Activated T-helper 9 cell treated with anti-CD3 and anti-CD28 coated beads, Interleukin-2, amount 50 U/mL, for 16 hours (primary cell): ENCODE measurements at places on chromosomes 2 and 18.

DNA sequence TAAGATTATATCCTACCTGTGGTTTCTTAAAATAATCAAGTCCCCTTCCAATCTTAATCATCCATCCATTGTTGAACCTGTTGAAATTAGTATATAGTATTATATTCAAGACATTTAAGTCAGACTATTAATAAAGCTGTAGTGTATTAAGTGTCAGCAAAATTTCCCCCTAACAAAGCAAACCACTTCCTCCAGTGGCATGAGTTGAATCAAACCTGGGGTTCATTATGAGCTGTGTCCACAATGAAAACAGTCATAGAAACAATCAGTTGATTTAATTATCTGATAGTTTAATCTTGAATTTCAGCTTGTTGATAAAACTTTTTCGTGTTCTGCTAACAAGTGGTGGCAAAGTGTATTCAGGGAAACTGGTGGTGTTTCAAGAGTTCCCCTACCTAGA is 11.3 kb downstream of the MITD1 start:
- DNase-seq, result no peak

GRCh38 chr2:233901884-233902283 is 15.3 kb upstream of the TRPM8 start:
- no peak for DNase-seq

- no peak for DNase-seq
Observed at GRCh38 chr2:99833586-99834201, 308.7 kb downstream of the AFF3 start.

GRCh38 chr2:96262306-96262705 is 3.5 kb downstream of the TMEM127 start:
- DNase-seq, result no peak

DNA sequence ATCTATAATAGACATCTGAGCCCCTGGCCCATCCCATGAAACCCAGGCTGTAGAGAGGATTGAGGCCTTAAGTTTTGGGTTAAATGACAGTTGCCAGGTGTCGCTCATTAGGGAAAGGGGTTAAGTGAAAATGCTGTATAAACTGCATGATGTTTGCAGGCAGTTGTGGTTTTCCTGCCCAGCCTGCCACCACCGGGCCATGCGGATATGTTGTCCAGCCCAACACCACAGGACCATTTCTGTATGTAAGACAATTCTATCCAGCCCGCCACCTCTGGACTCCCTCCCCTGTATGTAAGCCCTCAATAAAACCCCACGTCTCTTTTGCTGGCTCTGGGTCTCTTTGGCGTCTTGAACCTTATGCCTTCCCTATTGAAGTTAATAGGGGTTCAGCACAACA is 110.7 kb downstream of the XRCC5 start:
- DNase-seq, result no peak

DNA sequence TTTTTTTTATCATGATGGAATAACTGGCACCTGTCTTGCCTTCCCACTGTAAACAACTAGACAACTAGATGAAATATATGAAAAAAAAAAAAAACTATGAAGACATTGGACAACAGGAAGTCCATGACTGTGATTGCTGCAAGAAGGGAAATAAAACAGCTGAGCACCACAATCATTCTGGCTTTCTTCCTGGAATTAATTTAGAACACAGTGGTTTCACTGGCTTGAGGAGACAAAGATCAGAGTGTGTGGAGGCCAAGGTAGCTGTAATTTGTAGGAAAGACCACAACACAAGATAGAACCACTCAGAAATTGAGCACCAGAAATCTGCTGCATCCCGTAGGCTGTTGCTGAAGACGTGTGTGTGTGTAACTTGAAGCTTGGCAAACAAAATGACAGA is 121.1 kb upstream of the PID1 start:
- DNase-seq, result no peak

GRCh38 chr2:96175951-96176350 is 30.7 kb upstream of the DUSP2 start:
- DNase-seq, result no peak

DNA sequence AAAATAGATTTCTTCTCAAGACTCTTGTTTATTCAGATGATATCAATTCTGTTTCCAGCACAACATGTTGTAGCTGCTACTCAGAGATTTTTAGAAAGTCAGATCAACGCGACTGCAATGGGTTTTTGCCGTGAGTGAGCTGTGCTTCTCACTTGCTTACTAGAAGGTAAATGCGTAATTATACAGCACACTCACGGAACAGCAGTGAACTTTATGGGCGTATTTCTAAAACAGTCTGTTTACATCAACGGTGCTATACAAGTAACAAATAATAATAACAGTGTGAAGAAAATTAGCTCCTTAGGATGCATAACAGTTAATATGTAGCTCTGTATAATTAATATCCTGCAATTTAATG is 533.6 kb downstream of the RNF144A start:
- DNase-seq, result no peak

DNA sequence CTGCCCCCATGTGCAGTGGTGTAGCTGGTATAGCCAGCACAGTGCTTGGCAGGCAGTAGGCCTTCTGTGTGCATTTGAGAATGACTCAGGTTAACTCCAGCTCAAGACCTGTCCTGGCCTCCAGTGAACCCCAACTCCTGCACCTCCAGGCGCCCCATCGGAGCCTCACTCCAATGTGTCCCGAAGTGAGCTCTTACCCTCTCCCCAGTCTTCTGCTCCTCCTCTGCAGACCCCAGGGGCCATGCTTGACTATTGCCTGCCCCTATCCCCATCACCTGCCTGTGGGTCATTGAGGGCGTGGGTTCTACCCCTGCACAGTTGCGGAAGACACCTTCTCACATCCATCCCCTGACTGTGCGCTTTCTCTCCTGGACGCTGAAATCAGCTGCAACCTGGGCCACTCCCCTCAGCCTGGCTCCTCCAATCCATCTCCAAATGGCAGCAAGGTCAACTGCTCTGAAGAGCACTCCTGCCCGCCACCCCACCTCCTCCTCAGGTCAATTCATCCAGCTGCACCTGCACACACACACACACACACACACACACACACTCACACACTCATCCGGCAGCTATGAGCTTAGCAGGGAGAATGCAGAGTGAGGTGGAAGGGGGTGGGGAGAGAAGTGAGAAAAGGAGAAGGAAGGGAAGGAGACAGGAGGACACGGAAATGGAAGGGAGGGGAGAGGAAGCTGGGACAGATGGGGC is 130.3 kb upstream of the GLI2 start:
- DNase-seq, result no peak

GRCh38 chr2:144430722-144431391 is 89.1 kb downstream of the ZEB2 start:
- no peak for DNase-seq

DNA sequence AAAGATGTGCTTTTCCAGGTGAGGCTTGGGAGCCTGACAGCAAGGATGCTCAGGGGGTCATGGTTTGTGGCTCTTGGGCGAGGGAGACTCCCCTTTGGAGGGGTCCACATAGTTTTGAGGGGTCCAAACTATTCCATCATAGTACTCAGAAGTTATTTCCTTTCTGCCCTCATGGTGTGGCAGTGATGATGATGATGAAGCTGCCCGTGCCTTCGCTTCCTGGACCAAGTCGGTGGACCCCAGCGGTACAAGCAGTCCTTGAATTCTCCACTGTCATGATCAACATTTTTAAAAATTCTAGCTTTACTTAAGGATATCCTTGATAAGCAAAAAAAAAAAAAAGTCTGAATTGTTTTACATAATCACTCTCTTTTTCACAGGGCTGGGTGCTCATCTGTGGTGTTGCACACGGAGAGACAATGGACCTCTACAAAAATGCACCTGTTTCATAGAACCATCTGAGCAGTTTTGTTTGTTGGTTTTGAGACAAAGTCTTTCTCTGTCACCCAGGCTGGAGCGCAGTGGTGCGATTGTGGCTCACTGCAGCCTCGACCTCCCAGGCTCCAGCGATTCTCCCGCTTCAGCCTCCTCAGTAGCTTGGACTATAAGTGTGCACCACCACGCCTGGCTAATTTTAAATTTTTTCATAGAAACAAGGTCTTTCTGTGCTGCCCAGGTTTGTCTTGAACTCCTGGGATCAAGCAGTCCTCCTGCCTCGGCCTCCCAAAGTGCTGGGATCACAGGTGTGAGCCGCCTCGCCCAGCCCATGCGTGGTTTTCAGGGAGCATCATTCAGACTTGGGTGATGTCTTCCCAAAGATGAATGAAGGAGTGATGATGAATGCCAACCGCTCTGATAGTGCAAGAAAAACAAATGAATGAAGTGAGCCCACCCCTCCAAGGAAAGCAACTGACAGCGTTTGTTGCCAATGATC is 271.4 kb upstream of the HDAC4 start:
- DNase-seq, result no peak

DNA sequence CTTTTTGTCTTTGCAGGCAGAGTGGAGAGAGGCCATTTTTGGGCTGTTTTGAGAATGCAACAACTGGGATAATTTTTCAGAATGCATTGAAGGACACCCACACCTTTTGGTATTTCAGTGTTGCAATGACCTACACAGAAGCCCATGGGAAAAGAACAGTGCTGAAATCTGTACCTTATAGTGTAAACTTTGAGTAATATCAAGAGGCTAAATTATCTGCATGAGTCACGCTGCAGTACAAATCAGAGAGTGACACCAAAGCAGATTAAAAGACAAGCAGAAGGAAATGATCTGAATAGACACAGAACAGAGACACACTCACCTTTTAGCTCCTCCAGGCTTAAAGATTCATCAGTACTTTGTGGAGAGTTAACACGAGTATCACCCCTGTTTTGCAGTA is 265.3 kb downstream of the PAX3 start:
- DNase-seq, result no peak

GRCh38 chr18:31399306-31400032 is 22.9 kb downstream of the DSG4 start:
- no peak for DNase-seq

DNA sequence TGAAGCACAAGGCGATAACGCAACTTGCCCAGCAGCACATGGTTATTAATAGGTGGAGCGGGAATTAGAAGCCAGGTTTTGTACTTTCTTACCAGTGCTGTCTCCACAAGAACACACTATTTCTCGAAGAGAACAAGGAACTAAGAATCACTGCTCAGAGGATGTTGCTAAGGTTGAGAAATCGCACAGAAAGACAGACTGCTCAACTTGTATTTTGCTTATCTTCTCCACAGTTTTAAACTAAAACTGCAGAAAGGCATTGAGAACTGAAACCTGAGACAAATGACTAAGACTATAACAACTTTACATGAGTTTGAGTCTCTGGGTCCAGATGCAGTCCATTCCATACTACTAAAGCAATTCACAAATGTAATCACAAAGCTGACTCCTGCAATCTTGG is 6.2 kb downstream of the PRKD3 start:
- DNase-seq, result no peak

DNA sequence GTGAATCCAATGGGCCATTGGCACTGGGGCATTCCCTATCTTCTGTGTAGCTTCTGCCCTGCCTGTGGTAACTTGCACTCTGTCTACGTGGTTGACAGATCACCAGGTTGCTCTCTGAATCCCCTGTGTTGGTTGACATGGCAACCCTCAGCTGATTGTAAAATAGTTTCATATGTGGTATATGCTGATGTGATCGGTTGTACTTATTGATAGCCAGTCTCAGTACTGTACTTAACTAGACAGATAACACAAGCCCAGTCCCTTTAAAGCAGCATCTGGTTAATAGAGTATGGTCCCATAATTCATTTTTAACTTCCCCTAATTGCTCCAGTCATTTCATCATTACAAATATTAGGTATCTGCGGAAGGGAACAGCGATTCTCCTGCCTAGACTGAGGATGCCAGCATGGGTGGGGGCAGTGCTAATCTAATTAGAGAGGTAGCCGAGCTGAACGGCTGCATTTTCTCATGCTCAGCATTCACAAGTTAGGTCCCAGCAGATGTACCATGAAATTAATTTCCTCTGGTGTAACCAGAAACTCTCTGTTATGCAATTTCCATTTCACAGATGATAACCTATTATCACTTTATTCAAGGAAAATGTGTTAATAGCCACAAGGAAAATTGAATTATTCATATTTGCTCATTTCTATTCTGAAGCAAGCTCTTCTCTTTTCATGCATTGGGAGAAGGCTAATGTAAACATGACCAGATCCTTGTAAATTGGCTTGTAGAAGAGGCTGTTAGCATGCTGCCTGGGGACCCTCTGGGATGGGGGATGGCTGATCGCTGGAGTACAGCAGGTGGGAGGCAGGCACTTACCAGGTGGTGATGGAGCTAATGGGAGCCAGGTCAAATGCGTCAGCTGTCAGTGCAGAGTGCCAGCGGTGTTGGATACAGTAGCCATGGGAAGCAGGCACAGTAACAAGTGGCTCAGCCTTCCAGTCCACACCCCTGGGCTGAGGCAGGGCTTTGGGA is 608.3 kb downstream of the GALR1 start:
- no peak for DNase-seq

- DNase-seq, result no peak
Observed at GRCh38 chr18:8097927-8098326, 511.3 kb upstream of the RAB12 start.

- no peak for DNase-seq
Observed at GRCh38 chr2:171669121-171669520, 18.1 kb upstream of the DYNC1I2 start.

DNA sequence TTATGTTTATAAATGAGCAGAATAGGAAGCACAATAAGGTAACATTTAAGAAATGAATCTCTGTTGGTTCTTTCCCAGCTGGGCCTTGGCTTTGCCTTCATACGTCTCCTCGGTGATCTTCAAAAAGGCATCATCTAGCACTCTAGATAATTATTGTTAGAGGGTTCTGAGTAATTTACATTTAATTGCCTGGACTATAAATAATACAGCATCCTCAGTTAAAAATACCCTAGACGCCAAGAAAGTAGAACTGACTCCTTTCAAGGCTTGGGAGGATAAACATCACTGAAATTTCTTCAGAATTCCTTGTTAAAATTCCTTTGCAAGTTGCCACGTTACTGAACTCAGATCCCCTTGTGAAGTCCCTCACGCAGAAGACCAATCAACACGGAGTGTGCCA is 199.7 kb upstream of the BOD1L2 start:
- no peak for DNase-seq

GRCh38 chr2:118443596-118443995 is 355.3 kb downstream of the INSIG2 start:
- no peak for DNase-seq
